Panc1 (cell line): ENCODE measurements at places on chromosomes 16 and 17. TPM values are rescaled to one million over a fixed set of nuclear protein-coding genes. Genes with fewer than 3 reads are reported as not detected.

Gene CD19
- total RNA-seq: not detected

Gene NETO2
- total RNA-seq: 38.2 TPM

Gene CACNG4
- total RNA-seq: 40.3 TPM

Gene TSPAN10
- total RNA-seq: 4.8 TPM
